ENCODE measurements at places on chromosomes 6 and 20.

GRCh38 chr20:38962928-38963401 is 821 bp downstream of the DHX35 start:
- no peak for DNase-seq

DNA sequence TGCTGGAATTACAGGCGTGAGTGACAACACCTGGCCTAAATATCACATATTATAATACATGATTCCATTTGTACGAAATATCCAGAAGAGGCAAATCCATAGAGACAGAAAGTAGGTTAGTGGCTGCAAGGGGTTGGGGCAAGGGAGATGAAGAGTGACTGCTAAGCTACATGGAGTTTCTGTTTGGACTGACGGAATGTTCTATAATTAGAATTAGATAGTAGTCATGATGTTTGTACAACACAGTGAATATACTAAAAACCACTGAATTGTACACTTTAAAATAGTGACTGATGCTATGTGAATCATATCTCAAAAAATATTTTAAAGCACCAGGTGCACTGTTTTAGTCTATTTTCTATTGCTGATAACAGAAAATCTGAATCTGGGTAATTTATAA is 3.7 kb upstream of the HEBP2 start:
- no peak for DNase-seq

GRCh38 chr6:155088856-155089255 is 93.7 kb downstream of the TIAM2 start:
- DNase-seq, result no peak

DNA sequence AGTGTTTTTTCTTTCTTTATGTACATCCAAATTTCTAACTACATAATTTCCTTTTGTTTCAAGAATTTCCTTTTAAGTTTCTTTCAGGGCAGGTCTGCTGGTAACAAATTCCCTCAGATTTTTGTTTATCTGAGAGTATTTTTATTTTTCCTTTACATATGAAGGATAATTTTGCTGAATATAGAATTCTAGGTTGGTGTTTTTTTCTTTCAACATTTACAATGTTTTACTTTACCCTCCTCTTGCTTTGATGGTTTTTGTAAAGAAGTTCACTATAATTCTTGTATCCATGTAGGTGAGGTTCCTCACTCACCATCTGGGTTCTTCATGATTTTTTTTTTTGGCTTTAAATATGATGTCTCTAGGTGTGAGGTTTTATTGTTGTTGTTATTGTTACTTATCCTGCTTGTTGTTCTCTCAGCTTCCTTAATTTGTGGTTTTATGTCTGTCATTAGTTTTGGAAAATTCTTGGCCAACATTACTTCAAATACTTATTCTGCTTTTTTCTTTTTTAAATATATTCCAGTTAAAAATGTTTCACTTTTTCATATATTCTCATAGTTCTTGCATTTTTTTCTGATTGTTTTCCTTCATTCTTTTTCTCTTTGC is 580.1 kb upstream of the CITED2 start:
- no peak for DNase-seq

- no peak for DNase-seq
Observed at GRCh38 chr20:50136822-50137599, 16.5 kb downstream of the PEDS1 start.

DNA sequence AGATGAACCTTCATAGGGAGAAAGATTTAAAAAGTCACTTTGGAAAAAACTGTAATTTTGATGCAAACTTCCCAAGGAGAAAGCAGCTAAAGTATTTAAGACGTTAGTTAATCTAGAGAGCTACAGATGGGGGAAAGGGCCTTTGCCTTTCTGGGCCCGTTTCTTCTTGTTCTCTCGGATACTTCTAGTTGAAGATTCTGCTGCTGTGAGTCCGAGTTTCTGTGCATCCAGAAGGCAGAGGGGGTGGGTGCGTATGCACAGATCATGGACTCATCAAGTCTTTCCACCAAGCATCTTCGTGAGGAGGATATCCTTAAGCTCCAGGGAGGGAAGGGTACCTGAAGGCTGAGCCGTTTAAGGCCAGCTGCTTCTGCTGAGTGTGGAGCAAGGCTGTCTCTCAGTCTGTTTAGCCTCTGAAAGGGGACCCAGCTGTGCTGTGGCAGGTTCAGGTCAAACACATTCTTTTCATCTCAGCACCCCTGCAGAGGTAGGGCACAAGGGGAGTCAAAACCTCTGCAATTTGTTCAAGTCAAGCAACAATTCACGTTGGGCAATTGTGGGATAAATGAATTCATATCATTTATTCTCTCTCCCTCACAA is 4.3 kb downstream of the LAMP5 start:
- no peak for DNase-seq

GRCh38 chr20:33883164-33883563 is 72.0 kb downstream of the CHMP4B start:
- DNase-seq, result no peak

DNA sequence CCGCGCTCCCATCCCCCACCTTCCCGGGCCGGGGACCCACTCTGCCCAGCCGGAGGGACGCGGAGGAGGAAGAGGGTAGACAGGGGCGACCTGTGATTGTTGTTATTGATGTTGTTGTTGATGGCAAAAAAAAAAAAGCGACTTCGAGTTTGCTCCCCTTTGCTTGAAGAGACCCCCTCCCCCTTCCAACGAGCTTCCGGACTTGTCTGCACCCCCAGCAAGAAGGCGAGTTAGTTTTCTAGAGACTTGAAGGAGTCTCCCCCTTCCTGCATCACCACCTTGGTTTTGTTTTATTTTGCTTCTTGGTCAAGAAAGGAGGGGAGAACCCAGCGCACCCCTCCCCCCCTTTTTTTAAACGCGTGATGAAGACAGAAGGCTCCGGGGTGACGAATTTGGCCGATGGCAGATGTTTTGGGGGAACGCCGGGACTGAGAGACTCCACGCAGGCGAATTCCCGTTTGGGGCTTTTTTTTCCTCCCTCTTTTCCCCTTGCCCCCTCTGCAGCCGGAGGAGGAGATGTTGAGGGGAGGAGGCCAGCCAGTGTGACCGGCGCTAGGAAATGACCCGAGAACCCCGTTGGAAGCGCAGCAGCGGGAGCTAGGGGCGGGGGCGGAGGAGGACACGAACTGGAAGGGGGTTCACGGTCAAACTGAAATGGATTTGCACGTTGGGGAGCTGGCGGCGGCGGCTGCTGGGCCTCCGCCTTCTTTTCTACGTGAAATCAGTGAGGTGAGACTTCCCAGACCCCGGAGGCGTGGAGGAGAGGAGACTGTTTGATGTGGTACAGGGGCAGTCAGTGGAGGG is 2.8 kb downstream of the SOX4 start:
- peak; percentile 34 for DNase-seq

Data from activated naive CD8-positive, alpha-beta T cell treated with anti-CD3 and anti-CD28 coated beads, Interleukin-2, amount 50 U/mL, for 24 hours (primary cell).